ENCODE measurements at places on chromosomes 16 and 17.

DNA sequence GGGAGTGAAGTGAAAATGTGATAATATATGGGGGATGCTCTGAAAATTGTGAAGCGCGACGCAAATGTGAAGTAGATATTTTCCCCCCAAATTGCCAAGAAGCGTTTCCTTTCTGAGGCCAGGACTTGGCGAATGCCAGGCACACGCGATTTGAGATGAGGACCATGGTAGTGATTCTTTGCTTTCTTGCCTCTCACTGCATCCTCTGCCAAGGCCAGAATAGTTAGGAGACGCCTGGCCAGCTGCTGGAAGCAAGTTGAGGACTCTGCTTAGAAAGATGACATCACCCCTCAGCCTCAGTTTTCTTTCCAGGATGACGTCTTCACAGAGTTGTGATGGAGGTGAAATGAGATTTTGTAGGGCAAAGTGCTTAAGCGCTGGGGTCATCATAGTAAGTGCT is 25.9 kb downstream of the PIPOX start:
- DNase-seq = no peak

GRCh38 chr16:70803319-70803718 is 2.4 kb upstream of the VAC14 start:
- no peak for DNase-seq

DNA sequence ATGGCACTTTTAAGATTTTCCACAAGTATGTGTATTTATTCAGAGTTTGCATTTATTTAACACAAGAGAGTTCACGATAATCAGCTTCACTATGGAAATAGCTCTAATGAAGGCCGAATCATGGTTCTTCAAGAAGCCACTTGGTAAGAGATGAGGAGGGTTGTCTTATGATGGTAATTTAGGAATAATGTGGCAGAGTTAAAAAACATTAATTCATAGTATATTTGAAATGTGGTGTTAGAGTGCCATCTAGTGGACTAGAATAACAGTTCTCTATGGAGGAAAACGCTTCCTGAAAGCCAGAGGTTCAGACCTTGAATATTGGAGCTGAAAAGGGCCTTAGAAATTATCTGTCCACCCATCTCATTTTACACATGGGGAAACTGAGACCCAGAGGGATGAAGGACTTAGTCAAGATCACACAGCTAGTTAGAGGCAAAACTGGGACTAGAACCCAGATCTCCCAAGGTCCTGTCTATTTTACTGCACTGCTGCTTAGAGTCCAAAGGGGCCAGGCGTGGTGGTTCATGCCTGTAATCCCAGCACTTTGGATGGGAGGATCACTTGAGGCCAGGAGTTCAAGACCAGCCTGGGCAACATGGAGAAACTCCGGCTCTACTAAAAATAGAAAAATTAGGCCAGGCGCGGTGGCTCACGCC is 33.8 kb upstream of the KPNB1 start:
- peak; percentile 68 for DNase-seq

GRCh38 chr17:14337596-14338079 is 36.8 kb downstream of the HS3ST3B1 start:
- DNase-seq = no peak

GRCh38 chr16:86080131-86080875 is 181.3 kb downstream of the IRF8 start:
- DNase-seq = no peak

DNA sequence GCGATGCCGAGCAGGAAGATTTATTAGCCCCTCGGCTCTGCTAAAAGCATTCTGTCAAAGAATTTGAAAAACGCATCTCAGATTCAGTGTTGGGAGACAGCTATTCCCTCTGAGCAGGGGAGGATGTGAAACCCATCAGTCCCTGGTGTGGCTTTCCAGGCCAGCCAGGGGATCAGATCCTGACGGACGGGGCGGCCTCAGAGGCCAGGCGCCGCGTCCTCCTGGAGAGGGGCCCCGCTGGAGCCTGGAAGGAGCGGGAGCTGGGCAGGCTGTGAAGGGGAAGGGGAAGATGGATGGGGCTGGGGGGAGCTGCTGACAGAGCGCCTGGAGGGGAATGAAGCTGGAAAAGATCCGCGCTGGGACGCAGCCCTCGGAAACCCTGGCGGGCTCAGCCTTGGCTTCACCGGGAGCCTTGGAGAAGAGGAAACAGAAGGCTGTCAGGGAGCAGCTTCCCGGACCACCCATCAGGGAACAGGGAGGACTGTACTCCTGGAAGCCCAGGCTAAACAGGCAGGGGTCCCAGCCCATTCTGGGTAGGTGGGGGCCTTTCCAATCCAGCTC is 358.0 kb downstream of the C16orf95 start:
- DNase-seq = no peak

DNA sequence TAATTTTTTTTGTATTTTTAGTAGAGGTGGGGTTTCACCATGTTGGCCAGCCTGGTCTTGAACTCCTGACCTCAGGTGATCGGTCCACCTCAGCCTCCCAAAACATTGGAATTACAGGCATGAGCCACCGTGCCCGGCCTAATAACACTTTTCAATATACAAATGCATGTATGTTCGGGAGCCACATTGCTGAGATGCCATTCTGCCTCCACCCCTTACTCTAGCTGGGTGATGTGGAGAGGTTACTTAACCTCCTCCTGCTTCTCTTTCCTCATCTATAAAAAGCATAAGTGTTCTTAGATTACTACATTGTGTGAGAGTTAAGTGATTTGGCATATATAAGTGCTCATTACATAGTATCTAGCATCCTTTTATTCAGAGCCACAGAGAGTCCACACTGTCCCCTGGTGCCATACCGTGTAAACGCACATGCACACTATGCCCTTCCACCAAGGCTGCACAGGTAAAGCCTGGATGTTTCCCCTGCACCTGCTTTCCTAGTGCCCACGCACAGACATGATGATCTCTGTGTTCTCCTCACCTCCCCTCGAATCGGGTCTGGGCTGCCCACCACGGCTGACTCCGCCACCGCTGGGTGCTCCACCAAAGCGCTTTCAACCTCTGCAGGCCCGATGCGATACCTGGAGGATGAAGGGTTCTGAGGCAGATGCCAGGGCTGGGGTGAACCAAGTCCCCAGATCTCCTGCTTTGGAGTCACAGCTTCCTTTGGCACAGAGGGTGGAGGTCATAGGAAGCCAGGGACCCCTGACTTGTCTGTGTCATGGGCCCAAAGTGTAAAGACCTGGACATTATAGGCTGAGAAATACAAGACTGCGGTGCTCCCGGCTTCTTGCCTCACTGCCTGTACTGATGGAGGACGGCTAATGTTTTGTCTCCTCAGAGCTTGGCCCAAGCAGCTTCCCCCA is 49.0 kb upstream of the ACSM2B start:
- no peak for DNase-seq

Data from CD4-positive, alpha-beta T cell treated with Interleukin-17A for 1 hour (primary cell).